ENCODE measurements at places on chromosomes 7 and 10.

DNA sequence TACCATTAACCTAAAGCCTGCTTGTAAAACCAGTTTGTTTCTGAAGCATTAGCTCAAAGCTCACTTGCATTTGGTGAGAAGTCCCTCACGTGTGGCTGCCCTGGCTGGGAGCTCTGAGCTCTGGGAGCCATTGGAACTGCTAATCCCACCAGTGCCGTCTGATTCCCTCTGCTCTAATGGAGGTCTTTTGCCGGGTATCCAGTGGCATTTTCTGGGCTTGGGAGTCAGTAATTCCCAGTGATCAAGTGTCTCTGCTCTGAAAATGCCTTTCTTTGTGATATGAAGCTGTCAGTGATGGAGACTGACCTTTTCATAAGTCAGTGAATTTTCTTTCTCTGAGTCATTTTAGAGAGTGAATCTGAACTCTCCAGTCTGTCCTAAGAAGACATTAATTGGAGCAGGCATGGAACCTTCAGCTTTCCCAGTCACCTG is 36.9 kb upstream of the FAM20C start:
- no peak for DNase-seq

DNA sequence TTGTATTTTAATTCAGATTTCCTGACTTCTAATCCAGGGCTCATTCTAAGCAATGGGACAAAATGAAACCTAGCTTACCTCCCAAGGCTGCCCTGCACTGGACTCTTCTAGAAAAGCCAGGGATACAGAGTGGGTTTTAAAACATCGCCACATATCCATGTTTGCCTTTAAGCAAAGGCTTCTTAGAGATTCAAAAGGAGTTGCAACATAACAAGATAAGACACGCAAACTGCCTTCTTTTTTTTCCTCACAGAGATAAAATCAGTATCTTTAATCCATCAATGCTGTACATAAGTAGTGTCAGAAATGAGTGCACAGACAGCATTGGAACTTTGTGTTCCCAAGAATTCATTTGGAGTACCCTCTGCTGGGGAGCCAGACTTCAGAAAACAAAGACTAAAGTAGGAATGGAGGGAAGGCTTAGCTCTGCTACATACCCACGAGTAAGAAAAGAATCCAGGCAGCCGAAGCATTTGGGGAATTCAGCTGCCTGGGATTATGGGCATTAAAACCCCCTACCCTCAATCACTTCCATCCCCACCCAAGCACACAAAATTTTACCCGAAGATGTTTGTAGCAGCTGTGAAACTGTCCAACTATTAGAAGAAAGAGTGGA is 427.8 kb downstream of the ARL4A start:
- no peak for DNase-seq

GRCh38 chr7:17227766-17228490 is 70.5 kb upstream of the AHR start:
- no peak for DNase-seq

GRCh38 chr7:136030867-136031318 is 53.7 kb upstream of the MTPN start:
- DNase-seq: no peak

- no peak for DNase-seq
These were observed 133.7 kb downstream of the LRRN3 start for GRCh38 chr7:111224354-111225231.

DNA sequence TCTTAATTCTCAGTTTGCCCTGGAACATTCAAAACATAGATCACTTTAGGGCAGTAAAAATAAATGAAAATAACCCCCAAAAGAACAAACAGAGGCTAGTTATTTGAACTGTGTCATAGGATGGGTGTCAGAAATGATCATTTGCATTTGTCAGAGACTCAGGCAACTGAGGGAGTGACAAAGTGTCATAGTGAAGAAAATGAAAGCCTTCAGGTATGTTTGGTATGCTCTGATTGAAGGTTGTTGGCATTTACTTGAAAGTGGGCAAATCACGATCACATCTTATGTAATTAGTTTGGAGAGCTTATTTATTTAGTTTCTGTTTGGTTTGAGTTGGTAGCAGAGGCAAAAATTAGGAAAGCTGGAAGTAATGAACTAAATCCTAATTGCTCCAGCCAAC is 880.9 kb downstream of the ANKRD7 start:
- DNase-seq: no peak

GRCh38 chr10:95693071-95693667 is 558 bp downstream of the TCTN3 start:
- DNase-seq: no peak

GRCh38 chr7:91276909-91277308 is 12.7 kb downstream of the FZD1 start:
- no peak for DNase-seq

GRCh38 chr10:18875477-18875876 is 173.1 kb upstream of the MALRD1 start:
- DNase-seq: no peak

- DNase-seq: no peak
These were observed 472.1 kb upstream of the SEMA3A start for GRCh38 chr7:84666651-84667050.

DNA sequence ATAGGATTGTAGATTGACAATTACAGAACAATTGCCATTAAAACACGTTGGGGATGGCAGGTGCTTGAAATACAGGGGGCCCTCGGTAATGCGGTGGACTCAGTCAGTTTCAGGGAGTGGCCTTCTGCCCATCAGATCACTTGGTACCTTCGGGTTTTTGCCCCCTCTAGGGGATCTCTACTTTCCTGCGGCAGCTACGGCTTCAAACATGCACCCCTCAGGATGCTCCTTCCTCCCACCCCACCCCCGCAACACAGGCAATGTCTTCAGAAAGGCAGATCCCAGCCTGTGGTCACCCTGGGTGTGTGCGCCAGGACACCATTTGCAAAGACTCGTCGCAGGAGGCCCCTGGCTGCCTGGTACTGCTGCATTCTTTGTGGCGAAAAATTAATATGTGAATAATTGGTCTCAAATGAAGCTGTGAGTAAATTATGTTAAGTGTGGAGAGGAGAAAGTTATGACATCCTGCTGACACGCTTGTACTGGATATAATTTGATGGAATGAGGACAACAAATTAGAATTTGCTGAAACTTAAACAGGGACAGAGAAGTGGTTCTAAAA is 431.0 kb upstream of the MKI67 start:
- DNase-seq: no peak

Measured in NCI-H1694 treated with DMSO at 0.1 percent for 48 hours (cell line).